Posterior vena cava (tissue), 2 donors: ENCODE measurements at places on chromosomes 4 and X. TPM values are rescaled to one million over a fixed set of nuclear protein-coding genes. Genes with fewer than 3 reads are reported as not detected.

DNA sequence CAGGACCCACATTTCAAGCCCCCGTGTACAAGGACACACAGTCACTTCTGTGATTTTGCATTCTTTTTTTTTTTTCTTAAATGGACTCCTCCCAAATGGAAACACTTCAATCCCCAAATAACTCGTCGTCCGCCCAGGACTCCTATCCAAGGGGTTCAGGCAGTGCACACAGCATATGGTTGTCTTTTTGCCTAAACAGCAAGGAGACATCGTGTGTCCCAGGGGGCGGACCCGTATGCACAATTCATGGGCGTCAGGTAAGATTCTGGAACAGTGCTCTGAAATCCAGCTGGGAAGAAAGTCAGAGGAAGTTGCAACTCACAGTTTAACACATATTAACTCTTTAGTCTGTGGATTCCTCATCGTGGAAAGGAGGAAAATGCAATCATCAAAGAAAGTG is 231.3 kb downstream of the SHOX start:
- no peak for DNase-seq

GRCh38 chr4:186148336-186148975 is 42.9 kb upstream of the CYP4V2 start:
- no peak for DNase-seq

DNA sequence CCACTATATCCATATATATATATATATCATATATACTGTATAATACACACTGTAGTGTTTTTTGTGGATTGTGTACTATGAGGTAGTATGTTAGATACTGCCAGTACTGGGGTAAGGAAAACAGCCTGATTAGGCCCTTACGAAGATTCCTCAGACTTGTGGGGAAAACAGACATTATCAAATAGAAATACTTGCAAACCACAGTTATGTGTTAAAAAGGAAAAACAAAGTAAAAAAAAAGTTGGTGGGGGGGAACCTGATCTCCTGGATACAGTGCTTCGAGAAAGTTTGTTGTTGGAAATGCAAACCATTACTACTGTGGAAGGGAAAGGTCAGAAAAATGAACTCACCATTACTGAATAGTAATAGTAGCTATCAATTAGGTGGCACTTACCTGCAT is 53.0 kb downstream of the PKD2 start:
- DNase-seq = no peak

DNA sequence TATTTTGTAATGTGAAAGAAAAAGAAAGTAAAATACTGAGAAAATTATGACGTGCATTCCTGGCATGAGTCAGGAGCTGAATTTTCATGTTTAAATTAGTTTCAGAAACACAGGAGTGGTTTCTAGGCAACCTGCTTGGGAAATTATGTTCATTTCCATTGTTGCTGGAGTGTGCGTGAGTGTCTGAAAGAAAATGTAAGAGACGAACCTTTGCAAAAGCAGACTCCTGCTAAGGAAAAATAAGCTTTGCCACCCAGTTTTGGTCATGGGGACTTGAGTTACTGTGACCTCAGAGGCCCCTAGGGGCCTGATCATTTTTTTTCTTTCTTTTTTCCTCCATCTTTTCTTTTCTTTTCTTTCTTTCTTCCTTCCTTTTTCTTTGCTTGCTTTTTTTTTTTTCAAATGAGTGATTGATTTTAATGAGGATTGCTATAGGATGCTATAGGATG is 18.8 kb upstream of the CHRNA9 start:
- DNase-seq = no peak

DNA sequence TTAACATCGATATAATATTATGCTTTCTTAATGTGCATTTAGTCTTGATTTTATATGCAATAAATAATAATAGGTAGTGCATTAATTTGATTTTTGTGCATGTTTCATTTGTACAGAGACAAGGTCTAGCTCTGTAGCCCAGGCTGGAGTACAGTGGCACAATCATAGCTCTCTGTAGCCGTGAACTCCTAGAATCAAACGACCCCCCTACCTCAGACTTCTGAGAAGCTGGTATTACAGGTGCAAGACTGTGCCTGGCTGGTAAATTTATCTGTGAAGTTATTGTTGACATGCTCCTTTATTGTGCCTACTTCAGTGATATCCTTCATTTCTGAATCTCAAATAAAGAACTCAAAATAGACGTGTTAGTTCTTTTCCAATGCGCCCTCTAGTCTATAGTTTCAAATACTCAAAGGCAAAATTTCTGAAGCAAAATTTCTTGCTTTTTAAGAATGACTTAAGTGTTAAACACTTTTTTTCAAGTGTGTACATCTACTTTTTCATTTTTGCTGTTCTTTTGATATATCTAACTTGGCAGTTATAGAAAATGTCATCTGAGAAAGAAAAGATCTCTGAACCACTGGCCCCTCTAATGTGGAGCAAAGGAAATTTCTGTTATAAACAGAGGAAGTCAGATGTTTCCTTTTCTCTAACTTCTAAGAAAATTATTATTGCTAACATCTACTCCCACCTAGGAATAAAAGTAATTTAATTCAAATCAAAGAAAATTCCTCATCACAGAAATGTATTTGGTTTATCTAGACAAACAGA is 28.3 kb upstream of the GUCY1A1 start:
- DNase-seq = no peak

- DNase-seq = no peak
Measured at GRCh38 chr4:143071351-143071750, 113.4 kb upstream of the USP38 start.

GRCh38 chrX:49184294-49185281 is 1.6 kb downstream of the PRICKLE3 start:
- DNase-seq = peak; percentile 95

DNA sequence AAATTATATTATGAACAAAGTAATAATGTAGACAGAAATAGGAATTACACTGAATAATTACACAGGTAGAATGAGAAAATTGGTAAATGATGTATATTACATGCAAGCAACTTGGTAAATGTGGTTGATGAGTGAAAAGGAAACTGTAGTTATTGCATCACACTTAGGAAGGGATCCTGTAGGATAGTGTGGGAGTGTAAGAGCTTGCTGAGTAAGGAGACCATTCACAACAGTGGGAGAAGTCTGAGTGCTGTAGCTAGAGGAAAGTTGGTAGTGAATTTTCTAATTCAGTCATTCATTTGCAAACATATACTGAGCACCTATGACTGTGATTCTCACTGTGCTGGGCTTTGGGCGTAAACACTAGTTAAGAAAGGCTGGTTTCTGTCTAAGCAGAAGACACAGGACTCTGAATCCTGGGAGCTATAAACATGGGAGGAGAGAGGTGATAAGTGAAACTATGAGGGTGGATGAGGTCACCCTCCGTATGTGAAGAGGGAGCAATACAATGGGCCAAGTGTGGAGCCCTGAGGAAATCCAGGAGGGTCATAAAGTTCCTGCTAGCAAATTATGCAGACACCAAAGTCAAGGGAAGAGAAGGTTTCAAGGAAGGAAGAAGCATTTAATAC is 14.2 kb upstream of the CPE start:
- DNase-seq = no peak

GRCh38 chr4:93732509-93732908 is 96.0 kb upstream of the ATOH1 start:
- no peak for DNase-seq

DNA sequence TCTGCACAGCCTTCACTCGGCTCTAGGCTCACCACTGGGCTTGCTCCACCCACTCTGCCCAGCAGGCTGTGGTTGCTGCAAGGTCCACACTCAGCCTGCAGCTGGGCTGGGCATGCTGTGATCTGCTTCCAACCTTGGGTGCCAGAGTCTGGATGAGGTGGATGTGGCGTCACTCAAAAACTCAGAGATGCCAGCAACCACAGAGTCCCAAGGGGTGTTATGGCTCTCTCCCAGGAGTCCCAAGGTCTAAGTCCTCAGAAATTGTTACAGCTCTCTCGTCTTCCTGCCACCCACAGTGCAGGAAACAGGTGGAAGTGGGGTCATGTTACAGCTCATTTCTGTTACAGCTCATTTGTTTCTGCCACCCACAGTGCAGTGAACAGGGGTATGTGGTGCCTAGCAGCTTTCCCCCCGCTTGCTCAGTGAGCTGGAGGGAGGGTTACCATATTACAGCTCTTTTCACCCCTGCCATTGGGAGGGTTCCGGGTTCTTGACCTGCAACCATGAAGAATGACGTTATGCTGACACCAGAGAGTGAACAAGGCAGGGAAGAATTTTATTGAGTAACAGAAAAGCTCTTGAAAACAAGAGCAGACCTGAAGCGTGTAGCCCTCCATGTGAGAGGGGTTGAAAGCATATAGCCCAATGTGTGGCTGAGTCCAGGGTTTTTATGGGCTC is 893.9 kb downstream of the PCDH7 start:
- DNase-seq = no peak

GRCh38 chr4:75985116-75985515 is 5.6 kb downstream of the SDAD1 start:
- DNase-seq = no peak

DNA sequence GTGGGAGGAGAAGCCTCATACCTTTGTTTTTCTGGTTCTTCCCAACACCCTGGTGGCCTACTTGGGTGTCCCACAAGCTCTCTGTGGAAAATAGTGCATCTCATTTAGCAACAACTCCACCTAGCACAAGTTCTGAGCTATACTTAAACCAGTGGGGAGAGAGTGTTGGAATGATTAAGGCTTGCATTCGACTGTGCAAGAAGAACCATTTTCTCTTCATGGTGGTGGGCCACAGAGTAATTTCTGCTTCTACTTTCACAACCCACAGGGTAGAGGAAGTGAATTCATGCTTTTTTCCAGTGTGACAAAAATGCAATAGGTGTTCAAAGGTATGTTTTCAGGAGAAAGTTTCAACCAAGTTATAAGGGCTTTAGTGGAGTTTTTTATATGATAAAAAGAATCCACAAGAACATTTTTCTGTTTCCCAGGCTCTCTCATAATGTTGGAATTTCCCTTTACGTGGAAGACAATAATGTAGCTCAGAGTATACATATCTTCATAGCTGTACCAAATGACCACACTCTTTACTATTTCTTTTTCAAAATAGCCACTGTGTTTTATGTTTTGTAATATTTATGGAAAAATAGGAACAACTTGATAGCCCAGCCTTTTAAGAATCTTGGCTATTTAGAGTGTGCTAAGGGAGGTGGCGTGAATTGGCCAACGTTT is 80.3 kb upstream of the HHIP start:
- no peak for DNase-seq

DNA sequence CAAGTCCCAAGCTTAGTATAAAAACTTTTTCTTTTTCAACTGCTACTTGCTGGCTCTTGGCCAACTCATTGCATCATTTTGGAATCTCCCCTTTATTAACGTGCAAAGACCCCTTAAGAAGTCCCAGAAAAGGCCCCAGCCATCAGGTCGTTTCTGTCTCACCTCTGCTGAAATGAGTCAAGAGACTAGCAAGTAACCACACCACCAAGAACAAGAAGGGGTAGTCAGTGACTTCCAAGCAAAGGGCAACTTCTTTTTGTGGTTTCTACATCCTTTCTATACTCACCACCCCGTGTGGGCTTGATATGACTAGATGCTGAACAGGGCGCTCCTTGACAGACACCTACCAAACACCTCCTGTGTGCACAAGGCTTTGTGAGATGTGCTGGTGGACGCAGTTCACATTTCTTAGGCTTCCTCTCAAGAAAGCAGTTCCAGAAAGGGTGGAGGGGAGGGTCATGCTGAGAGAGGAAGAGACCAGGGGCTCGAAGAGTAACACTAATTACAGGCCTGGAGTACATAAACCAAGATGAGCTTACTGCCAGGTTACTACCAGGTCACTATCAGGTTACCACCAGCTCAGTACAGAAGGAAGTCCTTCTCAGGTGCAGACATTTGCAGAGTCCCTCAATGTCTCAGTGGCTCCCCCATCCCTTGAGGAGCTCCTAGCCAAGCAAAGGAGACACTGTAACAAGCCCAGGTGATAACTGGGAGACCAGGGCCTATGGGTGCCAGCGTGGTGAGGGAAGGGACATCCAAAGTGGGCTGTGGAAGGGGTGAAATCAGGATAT is 19.3 kb downstream of the JAKMIP1 start:
- DNase-seq = no peak

DNA sequence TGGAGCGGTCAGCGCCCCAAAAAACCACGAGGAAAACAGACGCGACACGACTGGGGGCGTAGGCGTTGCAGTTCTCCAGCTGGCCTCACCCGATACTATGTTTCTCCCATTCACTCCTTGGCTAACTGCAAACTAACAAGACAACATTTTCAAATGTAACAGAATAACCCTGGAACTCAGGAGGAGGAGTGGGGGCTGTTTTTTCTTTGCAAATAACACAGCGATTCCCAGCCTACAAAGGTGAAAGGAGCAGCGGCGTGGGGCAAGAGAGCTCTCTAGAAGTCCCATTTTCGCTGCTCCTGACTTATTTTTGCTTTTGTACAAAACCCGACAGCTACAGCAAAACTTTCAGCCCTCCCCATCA is 1.6 kb downstream of the SOX3 start:
- no peak for DNase-seq

DNA sequence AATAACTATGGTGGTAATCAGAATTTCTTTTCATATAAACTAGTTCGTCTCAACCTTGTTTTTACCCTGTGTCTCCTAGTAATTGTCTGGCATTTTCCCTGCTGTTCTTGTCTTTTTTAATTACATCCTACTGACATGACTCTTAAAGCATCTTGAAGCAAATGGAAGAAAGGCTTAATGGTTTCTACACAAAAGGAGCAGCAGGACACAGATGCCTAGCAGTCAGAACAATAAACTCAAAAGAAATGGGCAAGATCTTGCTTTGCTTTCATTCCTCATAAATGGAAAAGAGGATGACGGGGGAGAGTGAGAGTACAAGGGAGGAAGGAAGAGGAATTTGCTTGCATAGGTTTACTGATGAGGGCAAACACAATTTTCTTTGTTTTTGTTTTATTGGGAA is 293.2 kb upstream of the EMCN start:
- DNase-seq = no peak

- no peak for DNase-seq
Measured at GRCh38 chrX:49309401-49309981, 6.0 kb downstream of the GAGE10 start.

DNA sequence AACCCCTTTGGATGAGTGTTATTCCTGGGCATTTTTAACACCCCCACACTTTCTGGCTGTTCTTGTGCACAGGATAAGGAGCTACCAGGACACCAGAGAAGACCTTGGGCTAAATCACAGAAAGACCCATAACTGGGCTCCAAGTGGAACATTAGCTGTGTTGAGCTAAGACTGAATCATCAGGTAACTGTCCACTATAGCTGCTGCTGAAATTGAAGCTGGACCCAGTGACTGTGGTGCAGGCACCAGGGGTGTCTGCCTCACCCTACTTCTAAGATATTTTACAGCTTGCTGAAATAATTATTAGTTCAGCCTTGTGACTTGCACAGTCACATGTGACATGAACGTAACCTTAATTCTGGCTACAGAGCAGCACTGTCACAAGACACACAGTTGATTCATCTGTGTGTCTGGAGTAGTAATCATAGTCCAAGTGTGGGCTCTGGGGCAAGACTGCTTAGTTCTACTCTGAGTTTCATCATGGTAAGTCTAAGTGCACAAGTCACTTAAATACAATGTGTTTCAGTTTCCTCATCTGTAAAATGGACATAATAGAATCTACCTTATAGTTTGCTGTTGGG is 127.4 kb downstream of the SLC39A8 start:
- DNase-seq = no peak

XK gene
- total RNA-seq = 1.7 TPM

FAM241A gene
- total RNA-seq = 6.7 TPM

RIBC1 gene
- total RNA-seq = 0.56 TPM

P2RY10 gene
- not detected for total RNA-seq

GAGE12D gene
- not detected for total RNA-seq

GRIA2 gene
- 1.6 TPM for total RNA-seq

ARR3 gene
- total RNA-seq = not detected

STATH gene
- not detected for total RNA-seq
